Coronary artery (tissue), 2 donors: ENCODE measurements at places on chromosomes 5 and 9.

GRCh38 chr5:108617467-108618435 is 129.9 kb upstream of the FER start:
- no peak for DNase-seq

- peak; percentile 92 for DNase-seq
These were observed 51.9 kb downstream of the TGFBI start for GRCh38 chr5:136080483-136081216.

DNA sequence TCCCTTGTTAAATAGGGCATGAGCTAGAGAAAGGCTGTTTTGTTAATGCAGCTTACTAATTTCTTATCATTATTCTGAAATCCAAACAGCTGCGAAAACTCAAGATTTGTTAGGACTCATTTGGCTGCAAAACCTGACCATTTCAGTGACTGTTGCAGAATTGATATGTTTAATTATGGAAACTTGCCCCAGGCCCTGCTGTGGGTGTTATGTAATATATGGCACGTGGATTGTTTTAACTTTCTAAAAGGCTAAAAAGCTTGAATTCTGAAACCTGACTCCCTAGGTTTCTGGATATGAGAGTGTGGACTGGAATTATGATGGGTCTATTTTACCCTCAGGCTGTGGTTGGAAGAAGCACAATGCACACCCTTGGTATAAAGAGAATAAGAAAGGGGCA is 4.4 kb downstream of the IL9 start:
- DNase-seq = no peak

DNA sequence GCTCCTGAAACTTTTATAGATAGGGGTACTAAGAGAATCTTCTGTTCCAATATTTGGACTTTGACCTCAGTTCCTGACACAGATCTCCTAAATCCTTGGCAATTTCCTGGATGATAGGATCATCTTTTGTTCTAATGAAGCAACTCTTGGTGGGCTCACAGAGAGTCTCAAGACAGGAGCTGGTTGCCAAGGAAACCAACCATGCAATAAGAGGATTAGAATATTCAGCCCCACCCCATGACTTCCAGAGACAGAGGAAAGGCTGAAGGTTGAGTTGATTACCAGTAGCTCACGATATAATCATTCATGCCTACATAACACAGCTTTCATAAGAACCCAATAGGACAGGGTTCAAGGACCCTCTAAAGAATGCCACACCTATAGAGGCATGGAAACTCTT is 2050.2 kb upstream of the CDH6 start:
- DNase-seq = no peak

- DNase-seq = no peak
These were observed 56.7 kb upstream of the TAF11L2 start for GRCh38 chr5:17441351-17441750.

DNA sequence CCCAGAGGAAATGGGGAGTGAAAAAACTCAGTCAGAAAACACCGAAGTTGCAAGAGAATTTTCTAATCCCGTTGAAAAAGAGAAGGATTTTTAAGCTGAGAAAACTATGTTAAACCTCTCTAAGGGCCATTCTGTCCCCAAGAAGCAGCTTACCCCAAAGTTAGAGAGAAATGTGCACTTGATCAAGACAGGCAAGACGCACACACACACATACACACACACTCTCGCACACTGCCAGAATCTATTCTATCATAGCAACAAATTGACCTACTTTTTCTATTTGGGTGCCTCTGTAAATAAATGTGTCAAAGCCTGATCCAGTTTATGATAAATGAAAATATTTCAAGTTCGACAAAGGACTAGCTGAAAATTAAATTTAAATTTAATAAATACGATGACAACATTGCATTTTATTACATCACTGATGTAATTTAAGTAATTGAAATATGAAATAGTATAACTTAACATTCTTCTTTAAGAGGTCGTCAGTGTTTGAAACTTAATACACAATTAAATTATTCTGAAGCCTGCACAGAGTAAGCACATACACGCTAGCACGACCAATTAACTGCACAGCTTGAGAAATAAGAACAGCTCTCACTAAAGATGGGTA is 5.9 kb downstream of the NFIL3 start:
- DNase-seq = no peak

GRCh38 chr5:17304282-17304681 is 86.9 kb downstream of the BASP1 start:
- no peak for DNase-seq

DNA sequence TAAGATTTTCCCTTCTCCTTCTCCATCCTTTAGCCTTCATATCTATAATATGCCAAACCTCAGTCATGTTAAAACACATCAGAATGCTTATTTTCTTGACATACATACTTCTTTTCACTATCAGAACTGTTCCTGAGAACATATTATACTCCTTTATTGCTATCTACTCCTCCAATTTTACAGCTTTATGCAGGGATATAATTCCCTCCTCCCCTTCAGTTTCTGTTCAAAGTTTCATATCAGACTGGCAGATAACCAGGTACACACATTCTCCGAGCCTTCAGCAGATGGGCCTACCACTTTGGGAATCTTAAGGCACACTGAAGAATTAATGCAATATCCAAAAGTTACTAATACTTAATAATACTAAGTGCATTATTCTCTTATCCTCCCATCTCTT is 29.1 kb downstream of the FAM169A start:
- DNase-seq = no peak

- DNase-seq = no peak
These were observed 159.5 kb downstream of the GNA14 start for GRCh38 chr9:77488439-77489126.

- no peak for DNase-seq
These were observed at the start of gene TMOD1 for GRCh38 chr9:97501177-97501971. TSS of gene TMOD1 (plus strand) at chr9:97501666. CDS start at chr9:97524189, 22,523 bp downstream.

GRCh38 chr5:141989720-141990119 is 20.8 kb downstream of the RNF14 start:
- no peak for DNase-seq

- peak; percentile 75 for DNase-seq
These were observed 1.0 kb upstream of the SAP30L start for GRCh38 chr5:154444556-154445421.

GRCh38 chr5:51997949-51998348 is 614.7 kb downstream of the ISL1 start:
- DNase-seq = no peak

DNA sequence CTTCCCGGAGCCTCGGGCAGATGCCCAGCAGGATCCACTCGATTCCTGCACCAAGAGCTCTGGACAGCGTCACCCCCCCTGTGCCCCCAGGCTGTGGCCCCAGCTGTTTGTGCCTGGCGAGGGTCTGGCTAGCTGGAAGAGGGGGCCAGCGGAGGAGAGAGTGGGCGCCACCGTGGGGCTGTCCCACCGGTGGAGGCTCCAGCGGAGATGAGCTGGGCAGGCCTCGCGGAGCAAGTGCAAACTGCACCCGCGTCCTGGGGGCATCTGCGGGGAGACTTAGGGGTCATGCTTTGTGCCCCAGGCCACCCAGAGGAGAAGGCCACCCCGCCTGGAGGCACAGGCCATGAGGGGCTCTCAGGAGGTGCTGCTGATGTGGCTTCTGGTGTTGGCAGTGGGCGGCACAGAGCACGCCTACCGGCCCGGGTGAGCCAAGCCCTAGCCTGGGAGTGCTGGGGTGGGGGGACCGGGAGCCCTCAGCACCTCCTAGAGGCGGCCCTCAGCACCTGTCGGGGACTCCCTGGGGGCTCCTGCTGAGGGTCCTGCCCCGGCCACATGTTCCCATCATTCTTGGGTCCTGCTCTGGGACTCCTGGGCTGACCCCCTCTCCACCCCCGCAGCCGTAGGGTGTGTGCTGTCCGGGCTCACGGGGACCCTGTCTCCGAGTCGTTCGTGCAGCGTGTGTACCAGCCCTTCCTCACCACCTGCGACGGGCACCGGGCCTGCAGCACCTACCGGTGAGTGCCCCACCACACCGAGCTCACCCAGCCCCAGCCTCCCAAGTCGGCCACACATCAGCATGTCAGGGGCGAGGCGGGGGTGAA is 5.4 kb downstream of the EGFL7 start:
- no peak for DNase-seq

DNA sequence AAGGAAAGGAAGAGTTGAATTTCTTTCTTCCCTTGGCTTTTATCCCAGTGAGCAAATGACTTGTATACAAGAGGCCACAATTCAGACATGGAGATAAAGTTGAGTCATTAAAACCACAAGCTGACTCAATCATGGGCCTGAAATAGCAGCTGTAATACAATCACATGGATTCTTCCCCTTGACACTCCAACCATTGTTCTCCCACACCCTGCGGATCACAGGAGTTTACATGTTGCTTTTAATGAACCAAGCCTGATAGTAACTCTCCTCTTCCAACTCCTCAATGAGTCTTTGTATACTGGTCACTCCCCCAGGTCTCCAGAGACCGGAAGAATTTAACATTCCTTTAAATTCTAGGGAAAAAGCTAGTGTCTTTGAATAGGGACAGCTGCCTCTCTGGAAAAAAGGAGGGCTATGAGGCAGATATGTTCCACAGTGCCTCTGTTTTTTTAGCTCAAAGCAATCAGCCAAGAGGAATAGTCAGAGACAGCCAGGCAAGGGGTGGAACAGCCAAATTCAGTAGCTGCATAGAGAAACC is 32.4 kb downstream of the PCDHGC5 start:
- no peak for DNase-seq

DNA sequence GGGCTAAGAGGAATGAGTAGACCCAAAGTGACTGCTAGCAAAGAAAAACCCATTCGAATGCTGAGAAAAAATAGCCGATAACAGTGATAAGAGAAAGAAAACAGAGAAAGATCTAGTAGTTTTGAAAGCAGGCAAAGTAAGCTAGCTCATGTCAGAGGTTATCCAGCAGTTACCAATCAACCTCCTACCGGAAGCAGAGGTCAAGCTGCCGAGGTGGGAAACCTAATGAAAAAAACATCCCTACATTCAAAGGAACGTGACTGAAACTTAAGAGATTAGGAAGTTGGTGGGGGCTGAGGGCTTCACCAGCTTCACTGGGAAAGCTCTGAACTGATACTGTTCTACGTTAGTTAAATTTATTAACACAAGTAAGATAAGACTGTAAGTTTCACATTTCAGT is 32.6 kb downstream of the SSBP2 start:
- no peak for DNase-seq

GRCh38 chr9:131126059-131126426 is 657 bp downstream of the NUP214 start:
- no peak for DNase-seq

GRCh38 chr9:89513837-89514236 is 15.9 kb upstream of the SEMA4D start:
- DNase-seq = no peak

- no peak for DNase-seq
These were observed 98.1 kb upstream of the FER start for GRCh38 chr5:108649646-108650045.

- no peak for DNase-seq
These were observed 116.4 kb upstream of the FST start for GRCh38 chr5:53364061-53364460.

- no peak for DNase-seq
These were observed 2.9 kb downstream of the MYOZ3 start for GRCh38 chr5:150663936-150664335.

DNA sequence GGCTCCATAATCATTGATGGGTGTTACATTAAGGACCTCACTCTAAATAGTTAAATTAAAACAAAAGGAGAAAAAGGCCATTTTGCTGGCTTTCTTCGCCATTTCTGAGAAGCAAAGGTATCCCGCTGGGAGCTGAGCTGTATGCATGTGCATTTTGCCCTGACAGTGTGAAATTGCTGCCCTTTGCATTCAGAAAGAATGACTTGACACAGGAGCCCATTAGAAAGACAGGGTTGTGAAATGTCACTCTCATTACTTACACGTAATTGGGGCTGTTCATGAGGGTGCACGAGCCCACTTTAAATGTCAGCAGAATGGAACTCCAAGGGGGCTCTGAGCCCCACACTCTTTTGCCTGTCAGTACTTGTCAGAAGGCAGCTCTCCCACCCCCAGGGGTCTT is 85.0 kb downstream of the SEMA4D start:
- no peak for DNase-seq

- DNase-seq = no peak
These were observed 100.9 kb upstream of the HCN1 start for GRCh38 chr5:45796959-45797553.

DNA sequence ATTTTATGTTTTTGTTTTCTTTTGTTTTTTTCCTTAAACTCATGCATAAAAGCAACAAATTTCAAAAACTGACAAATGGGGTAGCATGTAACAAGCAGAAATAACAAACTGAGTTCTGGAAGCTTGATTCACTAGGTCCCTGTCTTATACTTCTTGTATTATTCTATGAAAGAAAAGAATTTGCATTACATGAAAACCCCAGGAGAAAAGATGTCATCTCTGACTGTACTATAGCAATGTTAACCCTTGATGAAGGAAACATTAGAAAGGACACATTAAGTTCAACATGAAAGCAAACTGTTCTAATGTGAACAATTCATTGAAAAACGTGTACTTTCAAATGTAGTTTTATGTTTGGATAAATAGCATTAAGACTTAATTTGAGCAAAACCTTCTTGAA is 9.2 kb downstream of the RAB14 start:
- DNase-seq = no peak

GRCh38 chr5:135560858-135561257 is 17.9 kb downstream of the CXCL14 start:
- no peak for DNase-seq

- no peak for DNase-seq
These were observed 139.5 kb upstream of the DMRTA1 start for GRCh38 chr9:22307013-22307711.

- no peak for DNase-seq
These were observed 74.3 kb downstream of the MUSK start for GRCh38 chr9:110742741-110743371.

DNA sequence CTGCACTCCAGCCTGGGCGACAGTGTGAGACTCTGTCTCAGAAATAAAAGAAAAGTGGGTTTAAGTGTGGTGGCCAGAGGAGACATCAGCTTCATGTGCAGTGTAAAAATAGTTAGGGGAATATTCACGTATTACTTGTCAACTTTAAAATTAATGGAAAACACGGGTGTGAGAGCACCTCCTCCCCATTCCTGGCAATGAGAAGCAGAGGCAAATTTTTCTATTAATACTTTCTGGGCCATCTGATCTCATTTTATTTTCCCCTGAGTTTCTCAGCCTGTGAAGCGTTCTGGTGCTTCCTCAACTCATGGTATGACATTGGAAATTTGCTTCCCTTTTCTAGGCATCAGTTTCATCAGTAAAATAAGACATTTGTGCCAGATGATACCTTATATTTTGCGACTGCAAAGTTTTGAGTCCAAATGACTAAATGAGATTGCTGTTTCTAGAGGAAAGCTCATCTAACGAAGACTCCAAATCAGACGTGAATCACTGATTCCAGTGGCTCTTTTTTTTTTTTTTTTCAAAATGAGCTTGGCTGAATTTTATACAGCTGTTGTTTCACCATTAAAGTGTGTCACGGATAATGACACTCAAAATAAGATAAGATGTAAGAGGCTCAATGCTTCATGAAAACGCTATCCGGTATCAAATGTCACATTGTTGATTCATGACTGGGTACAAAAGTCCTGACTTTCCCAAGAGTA is 104.6 kb downstream of the MSX2 start:
- DNase-seq = no peak
